ENCODE measurements at places on chromosomes 4 and X.

DNA sequence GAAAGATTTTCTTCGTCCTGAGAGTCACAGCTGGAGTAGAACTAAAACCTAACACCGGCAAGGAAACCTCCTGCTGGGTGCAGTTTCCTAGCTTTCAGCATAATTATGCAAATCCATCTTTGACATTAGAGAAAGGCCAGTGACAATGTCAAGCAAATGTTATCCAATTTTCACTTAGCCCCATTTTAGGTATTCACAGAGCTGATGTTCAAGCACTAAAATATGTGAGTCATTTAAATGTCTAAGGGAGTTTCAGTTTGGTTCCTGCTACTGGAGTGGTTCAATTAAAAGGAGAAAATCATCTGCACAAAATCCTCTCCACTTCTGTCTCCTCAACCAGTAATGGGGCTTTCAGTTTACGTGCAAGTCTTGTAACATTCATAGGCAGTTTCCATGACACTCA, 37.1 kb upstream of the AMOT start:
- DNase-seq: no peak

GRCh38 chr4:147853706-147854105, 121.8 kb downstream of the ARHGAP10 start:
- no peak for DNase-seq

DNA sequence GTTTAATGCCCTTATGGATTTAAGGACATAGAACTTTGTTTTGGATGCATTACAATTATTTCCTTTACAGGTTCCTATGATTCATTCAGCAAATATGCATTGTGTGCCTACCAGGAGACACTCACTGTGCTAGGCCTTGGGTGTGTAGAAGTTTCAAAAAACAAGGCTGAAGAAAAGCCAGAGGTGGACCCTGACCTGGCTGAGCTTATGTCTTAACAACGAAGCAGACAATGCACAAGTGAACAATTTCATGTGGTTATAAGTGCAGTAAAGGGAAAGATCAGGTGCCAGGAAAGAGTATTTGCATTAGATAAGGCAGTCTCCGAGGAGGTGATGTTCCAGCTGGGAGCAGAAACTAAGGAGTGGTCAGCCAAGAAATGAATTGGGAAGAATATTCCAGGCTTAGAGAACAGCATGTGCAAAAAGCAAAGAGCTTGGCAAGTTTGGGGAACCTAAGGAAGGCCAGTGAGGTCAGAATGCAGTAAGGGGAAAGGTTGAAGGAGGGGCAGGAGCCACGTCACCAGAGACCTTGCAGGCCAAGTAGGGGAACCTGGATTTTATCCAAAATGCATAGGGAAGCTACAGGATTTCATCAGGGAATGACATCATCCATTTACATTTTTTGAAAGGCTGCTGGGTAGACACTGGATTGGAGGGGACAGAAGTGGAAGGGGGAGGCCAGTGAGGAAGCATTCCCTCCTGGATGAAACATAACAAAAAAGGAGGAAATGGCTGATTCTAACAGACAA, 193.6 kb downstream of the SOWAHB start:
- DNase-seq: no peak

DNA sequence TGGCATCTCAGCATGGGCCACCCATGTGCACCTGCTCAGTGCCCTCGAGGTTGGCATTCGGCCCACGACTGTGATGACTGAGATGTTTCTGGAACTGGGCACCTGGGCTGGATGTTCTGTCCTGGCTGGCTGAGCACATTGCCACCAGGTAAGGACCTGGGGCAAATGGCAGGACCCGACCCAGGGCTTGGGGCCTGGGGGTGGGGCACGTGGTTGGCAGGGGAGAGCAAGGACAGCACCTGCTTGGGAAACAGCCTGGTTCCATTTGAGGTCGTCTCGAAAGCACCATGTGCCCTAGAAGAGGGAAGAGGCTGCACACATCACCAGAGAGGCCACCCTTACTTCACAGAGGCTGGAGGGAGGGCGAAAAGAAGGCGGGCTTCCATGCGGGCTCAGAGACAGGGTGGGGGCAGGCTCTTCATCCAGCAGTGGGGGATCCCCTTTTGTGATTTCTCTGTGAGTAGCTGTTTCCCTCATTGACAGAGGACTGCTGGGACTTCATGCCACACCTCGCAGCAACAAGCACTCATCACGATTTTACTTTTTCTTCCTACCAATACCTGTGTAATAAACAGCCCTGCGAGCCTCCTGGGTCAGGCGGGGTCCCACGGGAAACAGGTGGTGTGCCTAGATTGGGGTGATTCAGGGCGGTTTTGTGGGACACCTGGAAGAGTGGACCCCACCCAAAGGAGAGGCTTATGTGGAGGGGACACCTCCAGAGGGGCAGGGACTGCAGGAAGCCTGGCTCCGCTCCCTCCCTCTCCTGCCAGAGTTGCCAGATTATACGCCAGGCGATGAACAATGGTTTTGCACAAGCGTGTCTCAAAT, 12.0 kb downstream of the TMEM187 start:
- peak; percentile 50 for DNase-seq

DNA sequence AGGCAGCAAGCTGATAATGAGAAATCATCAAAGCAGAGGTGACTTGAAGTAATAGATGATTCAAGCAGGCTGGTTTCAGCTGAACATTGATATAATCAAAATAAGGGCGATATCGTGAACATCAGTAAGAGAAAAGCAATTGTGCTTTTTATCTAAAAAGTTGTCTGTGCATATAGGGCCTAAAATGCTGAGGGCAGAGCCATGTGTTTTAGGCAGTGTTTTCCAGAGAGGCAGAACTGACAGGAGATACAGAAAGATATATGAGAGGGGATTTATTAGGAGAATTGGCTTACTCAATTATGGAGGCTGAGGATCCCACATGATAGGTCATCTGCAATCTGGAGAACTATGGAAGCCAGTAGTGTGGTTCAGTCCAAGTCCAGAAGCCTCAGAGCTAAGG, 136.5 kb upstream of the NPY2R start:
- no peak for DNase-seq

DNA sequence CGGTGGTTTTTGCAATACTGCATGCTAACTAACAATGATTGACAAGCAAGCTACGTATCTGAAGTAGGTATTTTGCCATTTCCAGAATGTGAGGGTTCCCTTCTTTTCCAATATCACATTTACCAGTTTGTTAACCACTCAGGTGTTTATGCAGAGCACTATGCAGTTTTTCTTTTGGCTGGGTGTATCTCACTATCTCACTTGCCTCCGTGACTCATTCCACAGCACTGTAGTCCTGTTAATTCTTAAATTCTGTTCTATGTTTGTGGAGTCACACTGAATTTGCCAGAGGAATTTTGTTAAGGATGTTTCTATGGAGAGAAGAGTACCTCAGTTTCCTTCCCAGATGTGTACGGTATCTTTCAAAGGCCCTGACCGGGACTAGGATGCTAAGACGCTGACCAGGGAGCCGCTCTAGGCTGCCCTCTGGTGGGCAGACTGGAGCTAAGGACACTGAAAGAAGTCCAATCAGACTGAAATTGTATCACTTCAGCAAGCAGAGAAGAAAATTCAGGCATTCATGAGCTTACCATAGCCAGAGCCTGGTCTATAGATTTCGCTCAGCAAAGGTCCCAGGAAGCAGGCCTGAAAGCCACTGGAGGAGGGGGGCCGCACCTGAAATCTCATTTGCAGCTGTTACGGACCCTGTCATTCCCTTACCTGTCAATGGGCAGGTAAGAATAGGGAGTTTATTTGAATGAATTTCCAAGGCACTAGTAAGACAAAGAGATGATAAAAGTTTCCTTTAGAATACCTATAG, 388.4 kb upstream of the SPOCK3 start:
- peak; percentile 14 for DNase-seq

DNA sequence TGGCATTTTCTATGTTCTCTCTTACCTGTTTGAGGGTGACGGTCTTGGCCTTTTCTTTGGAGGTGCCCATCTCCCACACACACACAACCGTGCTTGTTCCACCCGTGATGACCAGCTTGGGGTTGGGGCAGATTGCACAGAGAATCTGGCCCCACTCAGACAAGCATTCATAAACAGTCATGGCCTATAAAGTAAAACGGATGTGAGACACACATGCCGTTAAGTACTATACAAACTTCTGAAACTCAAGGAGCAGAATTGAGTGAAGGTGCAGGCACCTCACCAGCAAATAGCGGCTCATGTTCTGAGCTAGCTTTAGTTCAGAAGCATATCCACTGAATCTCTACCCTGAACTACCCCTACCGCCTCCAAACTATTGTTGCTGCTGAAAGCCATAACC, 107.6 kb downstream of the CDS1 start:
- no peak for DNase-seq

DNA sequence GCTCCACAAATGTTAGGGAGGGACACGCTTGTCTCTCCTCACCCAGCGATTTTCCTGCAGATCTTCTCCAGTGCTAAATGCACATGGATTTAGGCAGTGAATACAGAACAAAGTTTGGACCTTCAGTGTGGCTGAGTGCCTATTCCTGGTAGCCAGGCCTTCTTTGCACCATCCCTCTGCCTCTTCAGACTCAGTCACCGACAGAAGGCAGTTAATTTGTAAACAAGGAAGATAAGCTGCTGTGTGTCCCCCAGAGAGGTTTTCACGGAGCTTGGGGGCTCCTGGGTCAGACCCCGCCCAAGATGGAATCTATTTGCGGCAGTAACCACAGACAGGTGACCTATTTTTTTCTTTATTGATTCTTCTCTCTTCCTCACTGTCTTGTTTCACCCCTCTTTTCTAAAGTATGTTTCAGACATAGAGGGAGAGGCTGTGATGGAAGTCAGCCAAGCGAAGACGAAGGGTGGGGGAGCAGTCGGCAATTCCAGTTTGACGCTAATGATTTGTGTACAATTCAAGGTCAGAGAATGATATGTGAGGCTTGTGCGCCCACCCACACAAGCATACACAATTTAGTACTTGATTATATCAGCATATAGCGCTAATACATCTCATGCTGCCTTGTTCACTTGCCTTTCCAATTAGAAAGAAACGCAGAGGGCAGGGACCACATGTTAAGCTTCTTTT, 200.8 kb downstream of the MGST2 start:
- DNase-seq: no peak

DNA sequence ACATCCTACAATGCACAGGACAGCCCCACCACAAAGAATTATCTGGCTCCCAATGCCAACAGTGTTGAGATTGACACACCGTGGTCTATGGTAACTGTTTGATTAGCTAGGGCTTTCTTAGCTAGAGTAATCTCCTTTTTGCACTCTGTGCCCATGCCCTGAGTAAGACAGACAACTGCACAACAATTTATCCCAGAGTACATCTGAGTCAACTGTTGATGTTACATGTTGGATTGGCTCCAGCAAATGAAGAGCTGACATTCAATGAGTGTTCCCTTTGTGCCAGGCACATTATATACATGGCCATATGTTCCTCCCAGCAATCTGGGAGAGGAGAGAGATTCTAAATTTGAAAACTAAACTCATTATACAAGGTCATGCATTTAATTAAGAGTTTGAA, 3.9 kb upstream of the FAM9C start:
- DNase-seq: no peak

- DNase-seq: no peak
These were observed 292.8 kb upstream of the ARSJ start for GRCh38 chr4:114272226-114272625.

- DNase-seq: no peak
These were observed 87.8 kb downstream of the PLAC1 start for GRCh38 chrX:134570509-134570846.

- DNase-seq: no peak
These were observed 28.1 kb downstream of the ABLIM2 start for GRCh38 chr4:8130346-8131066.

- no peak for DNase-seq
These were observed 10.4 kb downstream of the PAQR3 start for GRCh38 chr4:78928835-78929234.

- no peak for DNase-seq
These were observed 58.0 kb upstream of the SCML1 start for GRCh38 chrX:17679261-17679660.

DNA sequence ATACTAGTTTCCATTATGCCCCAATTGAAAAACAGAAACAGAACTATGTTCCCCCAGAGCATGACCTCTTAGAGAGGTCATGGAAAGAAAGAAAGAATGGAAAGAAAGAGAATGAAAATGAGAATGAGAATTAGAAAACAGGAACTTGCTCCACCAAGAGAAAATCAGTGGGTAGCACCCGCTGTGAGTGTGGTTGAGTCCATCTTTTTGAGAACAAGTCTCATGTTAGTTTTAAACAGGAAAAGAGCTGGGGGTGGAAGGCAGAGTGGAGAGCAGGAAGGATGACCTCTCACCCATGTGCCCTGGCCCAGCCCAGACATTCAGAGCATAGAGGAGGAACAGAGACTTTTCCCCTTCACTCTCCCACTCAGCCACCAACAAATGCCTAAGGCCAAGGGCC, 4.9 kb downstream of the GSX2 start:
- no peak for DNase-seq

- peak; percentile 15 for DNase-seq
These were observed 62.8 kb downstream of the SH3KBP1 start for GRCh38 chrX:19824603-19825002.

GRCh38 chr4:150318527-150318926, 240.3 kb downstream of the DCLK2 start:
- DNase-seq: no peak

DNA sequence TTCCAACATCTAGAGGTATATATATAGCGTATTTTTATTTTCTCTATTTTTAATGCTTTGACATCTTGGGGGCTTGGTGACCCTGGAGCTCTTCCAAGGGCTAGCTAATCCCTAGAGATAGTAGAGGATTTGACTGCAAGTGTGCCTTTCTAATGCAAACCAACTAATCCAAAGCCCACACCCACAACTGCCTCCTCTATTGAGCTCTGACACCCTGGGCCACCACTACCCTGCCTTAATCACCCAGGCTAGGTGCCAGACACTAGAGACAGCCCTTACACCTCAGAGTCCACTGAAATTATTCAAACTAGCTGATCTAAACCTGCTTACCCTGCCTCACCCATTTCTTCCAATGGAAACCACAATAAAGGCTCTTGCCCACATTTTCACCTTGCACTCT, 69.6 kb upstream of the ATXN3L start:
- no peak for DNase-seq

DNA sequence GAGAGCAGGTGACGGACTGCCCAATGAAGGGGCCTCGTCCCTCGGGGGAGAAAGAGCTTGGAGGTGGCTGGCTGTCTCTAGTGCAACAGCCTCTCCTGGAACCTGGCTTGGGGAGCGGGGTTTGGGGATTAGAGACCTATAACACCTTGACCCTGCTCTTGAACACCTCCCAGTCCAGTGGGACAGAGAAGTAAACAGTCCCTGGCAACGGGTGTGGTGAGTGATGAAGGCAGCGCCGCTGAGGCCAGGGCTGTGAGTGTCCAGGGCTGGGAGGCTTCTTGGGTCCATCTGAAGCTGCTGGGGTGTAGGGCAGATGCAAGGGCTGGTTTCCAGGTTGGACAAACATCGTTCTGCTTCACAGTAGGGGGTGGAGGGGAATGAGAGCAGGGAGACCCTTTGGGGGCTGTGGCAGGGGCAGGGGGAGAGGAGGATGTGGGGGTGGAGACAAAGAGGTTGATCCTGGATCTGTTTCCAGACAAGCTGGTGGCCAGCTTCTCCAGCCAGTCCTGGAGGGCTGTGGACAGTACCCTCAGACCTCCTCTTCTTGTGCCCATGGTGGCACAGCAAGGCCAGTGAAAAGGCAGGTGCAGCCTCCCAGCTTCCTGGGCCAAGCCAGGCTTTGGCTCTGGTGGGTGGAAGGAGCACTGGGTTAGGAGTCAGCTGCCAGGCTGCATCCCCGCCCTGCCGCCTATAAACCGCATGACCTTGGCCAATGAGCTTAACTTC, 3.8 kb downstream of the NSG1 start:
- DNase-seq: no peak

- no peak for DNase-seq
These were observed 55.0 kb downstream of the PSAPL1 start for GRCh38 chr4:7379719-7380118.

- DNase-seq: no peak
These were observed 141.4 kb downstream of the NAA11 start for GRCh38 chr4:79184476-79184875.

- DNase-seq: no peak
These were observed 133.7 kb downstream of the DCLK2 start for GRCh38 chr4:150211799-150212445.
